ENCODE measurements at places on chromosomes 11 and 22.

DNA sequence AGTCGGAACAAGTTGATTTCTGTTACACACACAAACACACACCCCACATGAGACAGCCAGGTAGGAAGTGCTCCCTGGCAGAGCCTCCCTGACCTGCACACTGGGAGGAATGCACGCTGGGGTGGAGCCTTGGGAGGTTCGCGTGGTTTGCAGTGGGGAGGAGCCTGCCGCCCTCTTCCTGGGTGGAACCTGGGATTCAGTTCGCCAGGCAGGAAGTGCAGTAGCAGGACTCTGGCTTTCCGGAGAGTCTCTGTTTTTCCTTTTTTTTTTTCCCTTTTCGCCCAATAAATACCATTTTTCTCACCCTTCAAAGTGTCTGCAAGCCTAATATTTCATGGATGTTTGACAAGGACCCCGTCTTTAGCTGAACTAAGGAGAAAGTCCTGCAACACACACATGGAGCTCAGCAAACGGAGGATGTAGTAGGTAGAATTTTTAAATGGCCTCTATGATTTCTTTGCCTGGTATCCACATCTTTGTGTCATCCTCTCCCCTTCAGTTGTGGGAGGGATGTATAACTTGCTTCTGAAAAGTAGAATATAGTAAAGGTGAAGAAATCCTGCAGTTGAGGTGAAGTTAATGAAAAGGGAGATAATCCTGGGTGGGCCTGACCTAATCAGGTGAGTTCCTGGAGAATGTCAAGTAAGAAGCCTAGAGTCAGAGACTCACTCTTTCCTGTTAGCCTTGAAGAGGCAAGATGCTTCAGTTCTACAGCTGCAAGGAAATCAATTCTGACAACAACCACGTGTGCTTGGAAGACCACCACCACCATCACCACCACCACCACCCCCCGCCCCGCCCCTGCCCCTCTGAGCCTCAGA is 72.9 kb downstream of the PIWIL4 start:
- DNase-seq = no peak

DNA sequence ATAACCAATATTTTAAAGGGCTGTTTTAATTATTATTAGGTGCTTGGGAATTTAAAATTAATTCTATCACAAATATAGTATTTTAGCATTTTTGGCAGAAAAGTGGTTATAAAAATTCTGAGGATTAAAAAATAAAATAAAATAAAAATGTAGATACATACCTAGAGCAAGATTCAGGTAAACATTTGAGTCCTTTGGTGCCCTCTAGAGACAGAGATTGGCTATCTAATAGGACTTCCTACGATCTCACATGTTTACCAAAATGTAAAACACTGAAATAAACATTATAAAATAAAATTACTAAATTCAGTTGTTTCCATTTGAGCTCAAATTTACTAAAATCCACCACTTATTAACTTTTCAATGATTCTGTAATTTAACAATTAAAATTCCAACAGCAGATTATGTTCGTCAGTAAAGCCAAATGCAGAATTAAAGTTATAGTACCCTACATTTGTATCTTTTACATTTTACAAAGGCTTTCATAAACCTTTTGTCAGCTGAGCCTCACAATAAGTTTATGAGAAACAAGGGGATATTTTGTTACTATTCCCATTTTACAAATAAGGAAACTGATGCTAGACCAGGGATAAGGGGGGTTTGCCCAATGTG is 27.7 kb downstream of the SLC36A4 start:
- no peak for DNase-seq

DNA sequence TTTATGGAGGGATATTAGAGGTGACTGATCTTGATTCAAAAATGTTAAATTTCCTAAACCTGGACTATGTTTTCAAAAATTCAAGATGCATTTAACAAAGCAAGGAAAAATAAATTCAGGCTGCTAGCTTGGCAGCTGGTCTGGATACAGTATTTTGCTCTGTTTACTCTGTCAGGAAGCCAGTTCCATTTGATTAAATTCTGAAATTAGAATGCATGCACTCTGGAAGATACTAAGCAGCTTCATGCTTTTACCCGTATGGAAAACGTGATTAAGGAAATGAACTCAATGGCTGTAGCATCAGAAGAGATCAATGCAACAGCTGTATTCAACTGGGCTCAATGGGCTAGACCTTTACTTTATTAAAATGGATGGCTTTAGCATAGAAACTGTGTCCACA is 14.2 kb downstream of the C11orf71 start:
- DNase-seq = no peak

- peak; percentile 70 for DNase-seq
These were observed 64.8 kb downstream of the STIM1 start for GRCh38 chr11:3920148-3920852.

DNA sequence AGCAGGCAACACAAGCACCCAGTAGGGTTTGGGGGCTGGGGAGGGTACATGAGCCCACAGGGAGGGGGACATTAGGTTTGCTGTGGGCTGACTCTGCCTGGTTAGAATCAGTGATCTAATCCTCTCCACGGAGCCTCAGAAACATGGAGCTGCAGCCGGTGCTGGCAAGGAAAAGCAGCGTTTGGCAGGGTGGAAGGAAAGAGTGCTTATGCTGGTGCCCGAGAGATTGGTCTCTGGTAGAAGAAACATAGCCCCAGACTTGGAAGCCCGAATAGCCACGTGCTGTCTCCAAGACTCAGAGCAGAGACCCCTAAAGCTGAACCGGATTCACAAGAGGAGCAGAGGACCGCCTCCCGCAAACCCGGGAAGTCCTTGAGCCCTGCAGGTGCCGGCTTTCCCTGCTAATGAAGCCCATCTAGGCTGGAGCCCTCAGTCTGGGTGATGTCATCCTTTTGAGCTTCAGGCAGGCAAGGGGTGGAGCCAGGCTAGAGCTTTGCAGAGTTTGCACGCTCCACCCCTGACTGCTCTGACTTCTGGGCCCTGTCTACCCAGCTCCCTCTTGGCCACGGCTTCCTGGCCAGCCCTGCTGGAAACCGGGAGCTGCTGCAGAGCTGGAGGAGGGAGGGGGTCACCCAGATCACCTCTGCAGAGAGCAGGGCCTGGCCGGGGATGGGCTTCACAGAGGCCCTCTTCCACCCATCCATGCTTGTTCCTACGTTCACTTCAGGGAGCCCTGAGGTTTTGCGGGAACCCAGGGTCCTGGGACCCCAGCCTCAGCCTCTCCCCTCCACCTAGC is 35.0 kb upstream of the JAM3 start:
- DNase-seq = peak; percentile 46
